Suppressor macrophage treated with lipopolysaccharide for 1 hour (primary cell): ENCODE measurements at places on chromosomes 16 and 17.

DNA sequence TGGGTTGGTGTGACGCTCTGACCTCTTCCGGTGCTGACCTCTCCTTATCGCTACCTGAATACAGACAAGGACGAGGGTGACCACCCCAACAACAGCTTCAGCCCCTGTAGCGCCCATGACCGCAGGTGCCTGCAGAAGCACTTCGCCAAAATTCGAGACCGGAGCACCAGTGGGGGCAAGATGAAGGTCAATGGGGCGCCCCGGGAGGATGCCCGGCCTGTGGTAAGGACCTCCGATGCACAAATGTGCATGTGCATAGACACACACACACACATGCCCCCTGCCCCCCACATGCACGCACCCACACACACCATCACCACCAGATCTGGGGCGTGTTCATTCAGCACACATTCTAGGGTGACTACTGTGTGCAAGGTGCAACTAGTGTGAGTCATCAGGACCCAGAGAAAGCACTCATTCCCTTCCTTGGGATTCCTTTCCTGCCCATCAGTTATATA lies 9.7 kb downstream of the IGFBP4 start:
- no peak for DNase-seq

DNA sequence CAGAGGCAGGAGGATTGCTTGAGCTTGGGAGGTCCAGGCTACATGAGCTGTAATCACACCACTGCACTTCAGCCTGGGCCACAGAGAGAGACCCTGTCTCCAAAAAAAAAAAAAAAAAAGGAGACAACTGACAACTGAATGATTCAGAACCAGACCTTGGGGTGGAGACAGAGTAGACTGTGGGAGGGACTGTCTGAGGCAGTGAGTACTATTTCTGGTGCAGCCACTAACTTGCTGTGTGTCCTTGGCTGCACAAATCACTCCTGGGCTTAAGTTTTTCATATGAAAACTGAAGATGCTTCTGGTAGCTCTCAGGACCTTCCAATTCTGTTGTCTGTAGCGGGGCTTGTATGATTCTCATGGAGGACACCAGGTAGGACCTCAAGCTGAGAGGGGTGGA lies 5.8 kb downstream of the ASB16 start:
- DNase-seq = no peak

GRCh38 chr17:79624718-79625478 lies 14.0 kb upstream of the RBFOX3 start:
- no peak for DNase-seq

DNA sequence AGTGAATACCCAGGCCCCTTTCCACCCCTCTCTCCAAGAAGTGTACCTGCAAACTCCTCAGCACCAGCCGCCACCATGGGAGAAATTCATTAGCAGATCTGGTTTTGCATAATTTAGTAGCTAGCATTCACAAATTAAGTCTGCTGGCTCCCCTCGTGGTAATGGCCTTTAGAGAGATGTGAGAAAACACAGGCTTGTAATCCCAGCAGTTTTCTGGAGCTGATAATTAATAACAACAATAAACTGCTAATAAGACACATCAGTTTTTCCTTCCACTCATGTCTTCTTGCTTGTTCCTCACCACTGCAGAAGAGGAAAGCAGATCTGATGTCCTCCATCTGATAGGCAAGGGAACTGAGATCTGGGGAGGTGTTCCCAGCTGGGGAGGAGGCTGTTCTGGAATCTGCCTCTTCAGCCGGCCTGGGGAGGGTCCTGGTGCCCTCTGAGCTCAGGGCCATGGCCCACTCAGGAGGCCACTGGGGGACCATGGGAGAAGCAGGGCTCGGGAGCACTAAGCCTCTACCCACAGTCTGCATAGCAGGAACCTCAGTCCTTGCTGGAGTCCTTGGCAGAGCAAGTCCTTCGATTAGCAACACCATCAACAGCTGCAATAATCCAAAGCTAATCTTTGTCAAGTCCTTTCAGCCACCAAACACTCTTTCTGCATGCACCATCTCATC lies 74.2 kb upstream of the DNAJA2 start:
- DNase-seq = no peak

GRCh38 chr16:9062301-9062700 lies 29.1 kb upstream of the HAPSTR1 start:
- no peak for DNase-seq
